Diencephalon (tissue), 1 donor: ENCODE measurements at places on chromosomes 4 and X. TPM values are rescaled to one million over a fixed set of nuclear protein-coding genes. Genes with fewer than 3 reads are reported as not detected.

The GLRA2 gene
- 52.4 TPM for total RNA-seq

The NAAA gene
- total RNA-seq: 16.6 TPM

The IDH3G gene
- total RNA-seq: 42.0 TPM

The ESX1 gene
- not detected for total RNA-seq

The SLC9B1 gene
- total RNA-seq: 3.7 TPM

The NEUROG2 gene
- 1.6 TPM for total RNA-seq

The SH2D1A gene
- not detected for total RNA-seq

The FHDC1 gene
- 8.5 TPM for total RNA-seq

The CYLC1 gene
- 0.23 TPM for total RNA-seq

The FGFBP1 gene
- not detected for total RNA-seq

The HHIP gene
- total RNA-seq: 5.1 TPM

The POLN gene
- total RNA-seq: 6.5 TPM

The USP17L22 gene
- not detected for total RNA-seq

The CXCL3 gene
- total RNA-seq: 1.2 TPM
